ENCODE measurements at places on chromosomes 7 and 10. TPM values are rescaled to one million over a fixed set of nuclear protein-coding genes. Genes with fewer than 3 reads are reported as not detected.

The CFAP46 gene
- not detected for total RNA-seq

The FGFR2 gene
- total RNA-seq, result 222 TPM

The TBC1D12 gene
- total RNA-seq, result 17.7 TPM

The PLPP4 gene
- total RNA-seq, result not detected

The PAPOLB gene
- not detected for total RNA-seq

The ZNF488 gene
- total RNA-seq, result 1.3 TPM

The TMEM120A gene
- 23.2 TPM for total RNA-seq

The NKX1-2 gene
- 0.89 TPM for total RNA-seq

The SH2D4B gene
- 0.18 TPM for total RNA-seq

The GPR22 gene
- total RNA-seq, result not detected

The AKR1C8 gene
- total RNA-seq, result not detected

The EXOC6 gene
- total RNA-seq, result 9.3 TPM

The SDHAF3 gene
- 8.9 TPM for total RNA-seq

The CHST12 gene
- total RNA-seq, result 55.8 TPM

The SLC39A12 gene
- not detected for total RNA-seq

The NUTM2E gene
- not detected for total RNA-seq

The DLX5 gene
- total RNA-seq, result 39.4 TPM

The GAD2 gene
- not detected for total RNA-seq

The CACNA2D1 gene
- 16.9 TPM for total RNA-seq

The ANKRD1 gene
- total RNA-seq, result not detected

The SH2B2 gene
- 6.5 TPM for total RNA-seq

The JAZF1 gene
- 8.4 TPM for total RNA-seq

The HOXA7 gene
- 20.0 TPM for total RNA-seq

The CLCN1 gene
- not detected for total RNA-seq

The HACD1 gene
- 0.53 TPM for total RNA-seq

The PNLIPRP3 gene
- total RNA-seq, result 50.2 TPM

The PLCE1 gene
- 1.1 TPM for total RNA-seq

Data from suprapubic skin (tissue), 4 donors.